ENCODE measurements at places on chromosomes 4 and X.

DNA sequence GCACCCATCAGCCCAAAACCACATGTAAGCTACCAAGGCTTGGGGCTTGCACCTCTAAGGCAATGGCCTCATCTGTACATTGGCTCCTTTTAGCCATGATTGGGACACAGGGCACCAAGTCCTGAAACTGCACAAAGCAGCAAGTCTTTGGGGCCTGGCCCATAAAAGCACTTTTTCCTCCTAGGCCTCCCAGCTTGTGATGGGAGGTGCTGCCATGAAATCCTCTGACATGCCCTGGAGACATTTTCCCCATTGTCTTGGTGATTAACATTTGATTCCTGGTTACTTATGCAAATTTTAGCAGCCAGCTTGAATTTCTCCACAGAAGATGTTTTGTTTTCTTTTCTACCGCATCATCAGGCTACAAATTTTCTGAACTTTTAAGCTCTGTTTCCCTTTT, 58.5 kb upstream of the PABPC4L start:
- DNase-seq, result no peak

- no peak for DNase-seq
Observed at GRCh38 chr4:20623939-20624338, 76.3 kb upstream of the PACRGL start.

- DNase-seq, result no peak
Observed at GRCh38 chr4:189200353-189200752, 740.3 kb upstream of the FRG1 start.

GRCh38 chrX:20016616-20016945, 25.7 kb upstream of the BCLAF3 start:
- DNase-seq, result no peak

GRCh38 chr4:61555789-61556188, 355.7 kb downstream of the ADGRL3 start:
- DNase-seq, result no peak

DNA sequence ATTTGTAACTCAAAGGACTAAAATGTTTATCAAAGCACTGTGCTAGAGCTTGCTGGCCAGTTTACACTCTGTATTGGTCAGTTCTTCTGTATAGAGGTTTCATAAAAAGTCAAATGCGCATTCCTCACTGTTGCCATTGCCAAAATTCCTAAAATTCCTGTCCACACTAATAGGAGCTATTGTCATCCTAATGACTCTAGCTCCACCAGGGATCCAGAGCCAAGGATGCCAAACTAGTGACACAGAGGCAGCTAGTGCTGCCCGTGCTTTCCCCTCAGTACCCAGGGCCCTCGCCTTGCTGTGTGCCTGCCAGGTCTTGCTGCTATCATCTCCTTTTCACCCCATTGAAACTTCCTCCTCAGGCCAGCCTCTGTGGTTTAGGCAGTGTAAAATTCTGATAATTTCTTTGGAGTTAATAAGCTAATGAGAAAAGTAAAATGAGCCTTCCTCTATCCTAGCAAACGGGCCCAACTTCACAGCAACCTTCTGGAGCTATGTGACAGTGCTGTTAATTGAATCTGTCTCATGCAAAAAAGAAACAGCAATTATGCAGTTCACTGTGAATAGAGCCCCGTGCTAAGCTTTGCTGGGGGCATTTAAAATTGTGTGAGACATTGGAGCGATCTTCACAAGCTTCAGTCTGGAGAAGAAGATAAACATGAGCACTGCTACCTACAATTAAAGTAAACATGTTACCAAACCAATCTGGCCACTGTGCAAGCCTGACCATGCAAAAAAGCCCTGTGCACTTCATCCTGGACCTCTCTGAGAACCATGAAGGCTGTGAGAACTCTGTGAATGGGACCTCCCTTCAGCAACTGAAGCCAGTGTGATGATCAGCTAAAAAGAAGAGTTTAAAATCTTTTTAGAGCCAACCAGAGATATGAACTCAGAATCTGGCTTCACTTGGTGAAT, 43.1 kb upstream of the FGF2 start:
- peak; percentile 54 for DNase-seq

DNA sequence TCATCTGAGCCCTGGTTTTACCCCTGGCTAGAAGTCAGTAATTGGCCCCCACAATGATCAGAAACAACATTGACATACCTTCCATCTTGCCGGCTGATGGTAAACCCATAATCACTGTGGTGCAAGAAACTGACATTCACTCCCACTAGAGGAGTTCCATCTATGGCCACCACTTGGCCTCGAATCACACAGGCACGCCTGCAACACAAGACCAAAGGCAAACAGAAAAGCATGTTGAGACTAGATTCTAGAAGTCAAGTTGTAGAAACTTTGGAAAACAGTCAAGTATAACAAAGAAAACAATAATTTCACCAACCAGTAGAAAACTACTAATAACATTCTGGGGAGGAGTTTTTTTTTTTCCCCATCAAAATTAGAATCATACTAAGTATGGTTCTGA, 183.4 kb downstream of the SH2D1A start:
- no peak for DNase-seq

GRCh38 chrX:78753571-78753970, 6.1 kb downstream of the LPAR4 start:
- no peak for DNase-seq

GRCh38 chr4:113531572-113531971, 230.0 kb downstream of the CAMK2D start:
- DNase-seq, result no peak

- DNase-seq, result no peak
Observed at GRCh38 chrX:136781180-136781797, 557 bp upstream of the ARHGEF6 start.

DNA sequence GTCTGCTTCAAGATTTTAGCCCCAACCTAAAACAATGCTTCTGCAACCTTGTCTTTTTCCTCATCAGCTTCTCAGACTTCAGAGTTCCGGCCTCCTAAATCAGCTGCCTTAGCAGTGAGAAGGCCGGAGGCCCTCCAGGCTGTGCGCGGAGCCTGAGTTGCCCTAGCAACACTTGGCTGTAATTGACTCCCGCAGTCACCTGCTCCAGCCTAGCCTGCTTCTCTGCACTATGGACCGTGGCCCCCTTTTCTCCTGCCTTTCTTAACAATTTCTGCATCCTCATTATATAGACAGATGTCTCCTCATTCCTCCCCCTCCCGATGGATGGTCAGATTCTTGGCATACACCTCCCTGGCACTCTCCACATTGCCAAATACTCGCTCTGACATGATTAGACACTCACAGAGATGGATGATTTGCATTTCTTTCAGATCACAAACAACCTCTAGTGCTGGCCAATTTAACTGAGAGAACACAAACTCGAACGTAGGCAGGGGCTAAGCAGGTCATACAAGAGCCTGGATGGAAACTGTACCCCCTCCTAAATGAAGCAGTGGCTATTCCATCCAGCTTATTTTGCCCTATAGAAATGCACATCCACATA, 9.5 kb upstream of the HUWE1 start:
- no peak for DNase-seq

DNA sequence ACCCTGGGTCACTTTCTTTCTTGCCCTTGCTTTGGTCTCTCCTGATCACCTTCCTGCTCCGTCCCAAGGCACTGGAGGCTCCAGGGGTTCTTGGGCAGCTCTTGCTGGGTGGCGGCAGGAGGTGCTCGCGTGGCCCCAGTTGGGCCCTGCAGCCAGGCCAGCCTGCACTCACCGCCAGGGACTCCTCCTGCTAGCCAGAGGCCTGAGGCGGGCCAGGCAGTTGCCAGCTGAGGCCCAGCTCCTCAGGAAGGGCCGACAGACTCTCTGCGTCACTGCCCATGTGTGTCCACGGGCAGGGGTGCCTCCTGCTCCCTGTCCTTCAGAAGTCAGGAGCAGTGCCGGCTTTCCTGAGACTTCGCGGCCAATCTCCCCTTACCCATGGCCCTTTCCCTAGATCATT, 9.3 kb downstream of the SUV39H1 start:
- DNase-seq, result no peak

DNA sequence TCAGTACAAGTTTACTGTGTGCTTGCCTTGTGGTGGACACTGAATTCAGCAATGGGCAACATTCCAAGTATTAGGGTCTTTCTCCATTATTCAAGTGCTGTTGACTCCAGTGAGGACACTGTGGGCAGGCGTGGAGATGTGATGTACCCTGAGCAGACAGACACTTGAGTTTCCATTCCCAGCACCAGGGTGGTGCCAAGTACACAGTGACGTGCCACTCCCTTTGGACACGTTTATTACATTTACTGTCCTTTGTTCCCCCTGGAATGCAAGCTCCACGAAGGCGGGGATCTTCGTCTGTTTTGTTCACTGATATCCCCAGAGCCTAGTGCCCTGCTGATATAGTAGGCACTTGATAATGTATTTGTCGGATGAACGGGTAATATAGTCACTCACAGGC, 130.6 kb upstream of the STX18 start:
- DNase-seq, result no peak

- DNase-seq, result no peak
Observed at GRCh38 chrX:9171841-9172463, 138.0 kb upstream of the FAM9B start.

GRCh38 chr4:101258883-101259282, 88.4 kb downstream of the PPP3CA start:
- no peak for DNase-seq

- DNase-seq, result no peak
Observed at GRCh38 chrX:16633754-16634153, 16.2 kb upstream of the S100G start.

DNA sequence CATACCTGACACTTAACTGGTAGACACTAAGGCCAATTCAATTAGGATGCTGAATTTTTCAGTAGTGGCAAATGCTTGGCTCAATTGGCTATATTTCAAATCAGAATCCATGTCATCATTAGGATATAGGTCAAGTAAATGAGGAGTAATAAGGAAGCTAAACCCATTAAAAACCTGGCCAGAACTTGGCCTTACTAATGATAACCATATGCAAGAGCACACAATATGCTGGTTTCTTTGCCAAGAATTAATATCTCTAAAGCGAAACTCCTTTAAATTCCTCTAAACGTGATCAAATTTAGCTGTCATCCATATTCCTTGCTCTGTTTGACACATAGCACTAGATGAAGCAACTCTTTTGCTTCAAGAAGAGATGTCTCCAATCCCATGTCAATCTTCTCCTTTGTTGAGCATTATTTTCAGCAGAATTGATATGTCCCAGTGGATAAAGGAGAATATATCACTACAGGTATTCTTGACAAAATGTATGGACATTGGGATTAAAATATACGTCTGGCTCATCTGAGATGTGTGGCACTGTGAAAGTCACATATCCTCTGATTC, 206.1 kb upstream of the ANKRD50 start:
- no peak for DNase-seq

DNA sequence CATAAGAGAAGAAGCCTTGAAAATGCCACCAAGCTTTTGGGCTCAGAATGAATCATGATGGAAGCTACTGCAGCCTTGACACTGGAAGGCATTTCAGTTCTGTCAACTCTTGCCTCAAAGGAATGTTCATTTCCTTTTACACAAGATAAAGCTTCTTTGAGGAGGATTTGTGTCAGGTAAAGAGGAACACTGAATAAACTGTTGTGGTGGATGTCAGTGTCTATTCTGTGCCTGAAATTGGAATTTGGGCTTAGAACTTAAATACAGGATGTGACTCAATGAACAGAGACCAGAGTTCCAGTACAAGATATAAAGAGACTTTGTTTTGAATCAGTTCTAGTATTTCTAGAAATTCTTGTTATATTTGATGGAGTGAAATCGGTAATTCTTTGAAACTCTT, 313.2 kb downstream of the PACRGL start:
- DNase-seq, result no peak

- DNase-seq, result no peak
Observed at GRCh38 chr4:80007745-80008149, 65.3 kb downstream of the ANTXR2 start.

DNA sequence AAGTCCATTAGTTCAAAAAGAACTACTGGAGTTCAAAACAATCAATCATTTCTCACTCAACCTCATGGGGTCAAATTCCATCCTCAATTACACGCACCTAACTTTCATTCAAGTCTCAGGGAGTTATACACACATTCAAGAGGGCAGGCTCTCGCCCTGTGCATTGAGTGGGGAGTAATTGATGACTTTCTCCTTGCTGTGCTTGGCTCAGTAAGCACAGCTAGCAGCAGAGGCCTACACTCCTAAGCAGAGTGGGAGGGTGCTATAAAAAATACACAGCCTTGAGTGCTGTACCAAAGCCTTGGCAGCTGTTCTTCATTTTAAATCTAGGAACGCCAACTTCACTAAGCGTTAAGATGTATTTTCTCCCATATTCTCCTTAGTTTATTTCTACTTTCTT, 958.3 kb upstream of the ADGRL3 start:
- no peak for DNase-seq

- no peak for DNase-seq
Observed at GRCh38 chrX:49040376-49040955, 2.7 kb downstream of the TFE3 start.

- no peak for DNase-seq
Observed at GRCh38 chr4:181960384-181960783, 282.8 kb upstream of the TENM3 start.

Data from ureter (tissue), 1 donor.